ENCODE measurements at places on chromosomes 12 and 14.

DNA sequence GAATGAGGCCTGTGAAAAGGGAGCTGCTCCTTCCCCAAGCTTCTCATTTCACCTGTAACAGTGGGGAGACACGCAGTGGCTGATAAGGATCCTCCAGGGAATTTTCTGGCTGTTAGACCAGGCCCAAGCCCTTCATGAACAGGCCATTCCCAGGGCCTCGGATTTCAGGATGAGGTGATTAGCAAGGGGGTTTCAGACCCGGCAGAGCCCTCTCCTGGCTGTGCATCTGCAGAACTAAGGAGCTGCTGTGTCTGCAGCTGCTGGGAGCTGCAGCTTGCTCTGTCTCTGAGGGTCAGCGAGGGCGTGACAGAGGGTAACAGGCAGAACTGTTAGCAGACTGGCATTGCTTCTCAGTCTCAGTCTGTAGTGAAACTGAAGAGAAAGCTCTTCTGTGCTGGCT lies 110.4 kb downstream of the KCNA5 start:
- no peak for DNase-seq

DNA sequence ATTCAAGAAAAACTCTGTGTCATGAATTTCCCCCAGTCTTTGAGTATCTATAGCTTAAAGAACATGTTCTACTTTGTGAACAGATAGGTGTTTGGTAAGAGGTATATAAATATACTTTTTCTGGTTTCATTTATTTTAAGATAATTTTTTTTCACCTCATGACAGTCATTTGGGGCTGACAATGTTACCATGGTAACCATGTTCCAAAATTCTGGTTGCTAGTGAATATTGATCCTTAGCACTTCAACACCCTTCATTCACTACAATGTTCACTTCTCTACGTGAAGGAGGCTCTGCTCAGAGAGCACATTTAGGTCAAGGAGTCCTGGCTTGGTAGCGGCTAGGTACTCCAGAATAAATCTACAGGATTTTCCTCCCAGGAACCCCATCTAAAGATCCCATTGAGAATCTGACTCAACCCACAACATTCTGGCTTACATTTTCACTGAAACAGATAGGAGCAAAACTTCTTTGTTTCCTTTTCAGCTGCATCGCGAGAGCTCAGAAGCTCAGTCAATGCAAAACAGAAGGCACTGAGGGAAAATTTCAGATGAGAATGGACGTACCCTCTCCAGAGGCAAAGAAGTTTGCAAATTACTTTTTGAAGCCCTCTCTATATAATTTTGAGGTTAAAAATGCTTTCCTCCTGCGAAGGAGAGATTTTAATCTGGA lies 93.6 kb downstream of the ARF6 start:
- DNase-seq: no peak

- no peak for DNase-seq
Measured at GRCh38 chr12:68319988-68320623, 12.1 kb downstream of the MDM1 start.

DNA sequence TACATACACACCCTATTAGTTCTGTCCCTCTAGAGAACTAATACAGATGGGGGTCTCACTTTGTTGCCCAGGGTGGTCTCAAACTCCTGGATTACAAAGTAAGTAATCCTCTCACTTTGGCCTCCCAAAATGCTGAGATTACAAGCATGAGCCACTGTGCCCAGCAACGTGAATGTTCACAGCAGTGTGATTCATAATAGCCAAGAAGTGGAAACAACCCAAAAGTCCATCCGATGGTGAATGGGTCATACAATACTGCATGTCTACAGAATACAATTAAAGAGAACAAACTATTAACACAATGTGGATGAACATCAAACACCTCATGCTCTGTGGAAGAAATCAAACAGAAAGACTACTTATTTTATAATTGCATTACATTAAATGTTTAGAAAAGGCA lies 57.3 kb upstream of the SYNE2 start:
- no peak for DNase-seq

DNA sequence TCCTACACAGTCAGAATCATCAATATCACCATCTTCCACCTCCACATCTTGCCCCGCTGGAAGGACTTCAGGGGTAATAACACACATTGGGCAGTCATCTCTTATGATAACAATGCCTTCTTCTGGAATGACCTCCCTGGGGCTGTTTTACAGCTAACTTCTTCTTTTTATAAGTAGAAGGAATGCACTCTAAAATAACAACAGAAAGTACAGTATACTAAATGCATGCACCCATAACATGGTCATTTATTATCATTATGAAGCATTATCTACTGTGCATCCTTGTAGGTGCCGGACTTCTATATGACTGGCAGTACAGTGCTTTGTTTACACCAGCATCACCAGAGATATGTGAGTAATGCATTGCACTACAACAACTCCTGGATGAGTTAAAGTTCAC lies 19.0 kb upstream of the NUAK1 start:
- DNase-seq: no peak

DNA sequence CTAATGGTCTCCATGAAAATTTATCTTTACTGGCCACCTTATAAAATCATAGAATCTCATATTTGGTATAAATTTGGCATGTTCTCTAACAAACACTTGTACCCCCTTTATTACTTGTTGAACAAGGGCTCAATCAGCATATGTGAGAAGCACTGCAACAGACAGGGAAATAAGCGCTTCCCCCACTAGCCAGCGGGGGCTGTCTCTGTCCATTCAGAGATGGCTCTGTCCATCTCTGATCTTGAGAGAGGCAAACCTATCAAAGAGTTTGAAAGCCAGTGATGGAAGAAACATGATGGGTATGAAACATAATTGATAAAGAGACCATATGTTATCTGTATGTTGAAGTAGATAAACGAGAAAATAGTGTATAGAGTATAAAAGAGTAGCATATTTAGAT lies 326.8 kb downstream of the PDZRN4 start:
- no peak for DNase-seq
